ENCODE measurements at places on chromosomes 4 and X.

DNA sequence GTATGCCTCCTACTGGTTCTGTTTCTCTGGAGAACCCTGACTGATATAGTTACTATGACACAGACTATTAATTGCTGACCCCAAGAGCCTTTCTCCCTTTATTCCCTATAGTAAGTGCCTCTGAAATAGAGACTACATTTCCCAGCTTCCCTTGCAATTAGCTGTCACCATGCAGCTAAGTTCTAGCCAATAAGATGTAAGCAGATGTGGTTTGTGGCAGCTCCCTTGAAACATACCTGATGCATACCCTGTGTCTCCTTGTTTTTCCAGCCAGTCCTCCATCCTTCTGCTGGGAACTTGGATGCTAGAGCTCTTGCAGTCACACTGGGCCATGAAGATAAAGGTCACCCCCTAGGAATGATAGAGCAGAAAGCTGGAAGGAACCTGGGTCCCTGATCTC, 9.7 kb upstream of the TMEM165 start:
- DNase-seq = no peak

GRCh38 chr4:38381788-38382187, 282.2 kb upstream of the KLF3 start:
- DNase-seq = no peak

- no peak for DNase-seq
These were observed 224.5 kb upstream of the TAPT1 start for GRCh38 chr4:16450724-16451123.

DNA sequence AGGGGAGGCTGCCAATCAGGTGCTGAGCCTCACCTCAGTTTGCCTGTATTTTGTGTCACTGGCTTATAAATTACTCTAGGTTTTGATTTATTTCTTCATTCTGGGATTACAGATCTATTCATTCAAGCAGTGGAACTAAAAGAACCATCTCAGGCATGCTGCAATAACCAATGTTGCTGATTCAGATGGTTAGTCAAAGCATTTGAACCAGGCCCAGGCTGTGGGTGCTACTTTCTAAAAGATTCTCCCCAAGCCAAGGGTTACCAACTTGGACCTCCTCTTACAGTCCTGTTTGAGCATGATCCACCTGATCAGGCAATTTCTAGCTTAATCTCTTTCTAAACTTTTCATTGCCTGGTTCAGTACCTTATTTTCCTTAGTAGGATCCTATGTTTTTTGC, 67.2 kb downstream of the TMEM131L start:
- no peak for DNase-seq

GRCh38 chr4:122346503-122346902, 32.3 kb upstream of the ADAD1 start:
- no peak for DNase-seq

DNA sequence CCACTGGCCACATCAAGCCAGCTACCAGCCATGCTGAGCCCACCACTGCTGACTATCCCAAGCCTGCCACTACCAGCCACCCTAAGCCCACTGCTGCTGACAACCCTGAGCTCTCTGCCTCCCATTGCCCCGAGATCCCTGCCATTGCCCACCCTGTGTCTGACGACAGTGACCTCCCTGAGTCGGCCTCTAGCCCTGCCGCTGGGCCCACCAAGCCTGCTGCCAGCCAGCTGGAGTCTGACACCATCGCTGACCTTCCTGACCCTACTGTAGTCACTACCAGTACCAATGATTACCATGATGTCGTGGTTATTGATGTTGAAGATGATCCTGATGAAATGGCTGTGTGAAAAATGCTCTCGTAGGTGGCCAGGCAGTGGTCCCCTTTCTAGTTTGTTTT, 4.7 kb downstream of the GPR50 start:
- DNase-seq = no peak

GRCh38 chr4:26583538-26583864, 383 bp upstream of the TBC1D19 start:
- DNase-seq = peak; percentile 30

DNA sequence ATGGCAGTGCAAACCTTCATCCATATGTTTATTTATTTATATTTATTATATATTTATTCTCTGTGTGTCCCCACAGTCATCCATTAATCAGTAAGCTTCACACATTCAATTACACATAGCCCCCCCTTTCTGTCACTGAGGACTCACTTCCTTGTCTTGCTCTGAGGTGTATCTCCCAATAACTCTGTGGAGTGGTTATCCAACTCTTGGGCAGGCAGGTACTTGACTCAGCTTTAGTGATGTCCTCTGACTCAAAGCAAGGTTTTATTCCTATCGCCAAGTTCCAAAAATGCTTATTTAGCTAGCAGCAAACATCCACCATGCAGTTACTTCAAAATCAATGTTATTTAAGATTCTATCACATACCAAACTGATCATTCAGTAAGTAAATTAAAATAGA, 25.2 kb upstream of the NDP start:
- no peak for DNase-seq

- peak; percentile 92 for DNase-seq
These were observed 165.8 kb downstream of the NSUN7 start for GRCh38 chr4:40915318-40916217.

DNA sequence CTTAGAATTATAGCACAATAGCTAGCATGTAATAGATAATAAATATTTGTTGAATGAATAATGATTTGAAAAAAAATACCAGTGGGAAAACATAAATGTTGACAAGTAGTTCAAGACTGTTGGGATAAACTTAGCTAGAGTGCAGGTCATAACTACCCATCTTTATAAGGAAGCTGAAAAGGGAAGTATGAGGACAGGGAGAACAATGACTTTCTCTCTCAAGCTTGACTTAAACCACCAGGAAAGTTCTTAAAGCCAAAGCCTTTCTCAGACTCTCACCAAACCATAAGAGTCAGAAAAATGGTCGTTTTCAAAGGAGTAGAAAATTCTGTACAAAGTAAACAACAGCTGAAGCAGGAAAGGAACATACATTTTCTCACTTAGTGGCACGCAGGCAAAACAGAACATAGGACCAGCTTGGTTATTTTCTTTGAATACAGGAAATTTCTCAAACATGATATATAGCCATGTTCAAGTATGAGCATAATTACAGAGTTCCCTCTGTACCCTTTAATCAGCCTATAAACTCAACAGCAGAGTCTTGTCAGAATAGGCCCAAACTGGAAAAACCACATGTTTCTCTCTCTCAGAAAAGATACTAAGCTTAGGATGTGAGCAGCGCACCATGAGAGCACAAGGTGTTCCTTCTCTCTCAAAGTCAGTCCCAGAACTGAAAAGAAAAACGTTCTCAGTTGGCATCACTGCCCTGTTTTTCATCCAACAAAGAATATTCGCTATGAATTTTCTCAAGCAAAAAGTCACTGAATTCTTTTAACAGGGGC, 28.7 kb downstream of the MAPK10 start:
- no peak for DNase-seq

Data from osteoblast (primary cell).